ENCODE measurements at places on chromosomes 7 and 10. TPM values are rescaled to one million over a fixed set of nuclear protein-coding genes. Genes with fewer than 3 reads are reported as not detected.

- no peak for DNase-seq
Observed at GRCh38 chr10:44780426-44780825, 130.7 kb upstream of the TMEM72 start.

DNA sequence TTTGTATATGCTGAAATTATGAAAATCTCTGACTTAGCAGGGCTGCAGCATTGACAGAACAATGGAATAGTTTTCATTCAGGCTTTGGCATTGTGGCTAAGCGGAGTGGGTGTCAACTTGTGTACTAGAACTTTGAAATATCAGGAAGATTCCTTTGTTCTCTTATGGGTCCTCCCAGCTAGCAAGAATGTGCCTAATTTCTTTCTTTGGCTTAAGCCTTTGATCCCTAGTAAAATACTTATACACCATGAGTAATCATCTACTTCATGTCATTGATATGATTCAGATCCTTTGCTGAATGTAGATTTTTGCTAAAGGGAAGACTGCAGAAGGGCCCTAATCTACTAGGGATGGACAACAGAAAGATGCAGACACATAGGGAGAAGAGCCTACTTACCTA is 6.2 kb downstream of the AVL9 start:
- peak; percentile 75 for DNase-seq

DNA sequence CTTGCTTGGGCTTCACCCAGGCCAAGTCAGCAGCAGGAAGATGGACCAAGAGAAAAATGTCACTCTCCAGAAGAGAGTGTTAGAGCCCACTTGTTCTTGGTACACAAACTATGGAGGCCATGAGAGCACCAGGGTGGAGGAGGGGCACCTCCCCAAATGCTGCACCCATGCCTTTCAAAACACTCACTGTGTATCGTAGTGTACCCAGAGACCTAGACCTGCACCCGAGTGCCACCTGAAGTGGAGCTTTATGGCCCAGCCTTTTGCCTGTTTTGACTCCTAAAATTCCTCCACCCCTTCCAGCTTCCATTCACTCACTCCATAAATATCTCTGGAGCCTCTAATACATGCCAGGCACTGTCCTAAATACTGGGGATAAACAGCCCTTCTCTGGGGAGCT is 5.0 kb downstream of the SFTPD start:
- DNase-seq: no peak

- no peak for DNase-seq
Observed at GRCh38 chr7:121097577-121097976, 109.1 kb downstream of the CPED1 start.

DNA sequence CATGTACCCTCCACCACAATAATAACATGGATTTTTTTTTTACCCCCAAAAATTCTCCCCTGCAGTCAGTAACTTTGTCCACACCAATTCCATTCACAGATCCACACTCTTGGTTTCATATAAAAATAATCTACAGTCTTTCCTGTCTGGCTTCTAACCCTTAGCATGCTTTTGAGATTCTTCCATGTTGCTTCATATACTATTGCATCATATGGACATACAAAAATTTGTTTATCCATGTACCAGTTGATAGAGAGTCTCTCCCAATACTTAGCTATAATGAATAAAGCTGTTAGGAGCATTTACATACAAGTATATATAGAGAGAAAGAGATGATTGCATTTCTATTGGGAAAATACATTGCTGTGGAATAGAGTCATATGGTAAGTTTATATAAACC is 575.0 kb downstream of the XPNPEP1 start:
- DNase-seq: no peak

- DNase-seq: peak; percentile 91
Observed at GRCh38 chr7:80719261-80719660, 80.8 kb downstream of the CD36 start.

DNA sequence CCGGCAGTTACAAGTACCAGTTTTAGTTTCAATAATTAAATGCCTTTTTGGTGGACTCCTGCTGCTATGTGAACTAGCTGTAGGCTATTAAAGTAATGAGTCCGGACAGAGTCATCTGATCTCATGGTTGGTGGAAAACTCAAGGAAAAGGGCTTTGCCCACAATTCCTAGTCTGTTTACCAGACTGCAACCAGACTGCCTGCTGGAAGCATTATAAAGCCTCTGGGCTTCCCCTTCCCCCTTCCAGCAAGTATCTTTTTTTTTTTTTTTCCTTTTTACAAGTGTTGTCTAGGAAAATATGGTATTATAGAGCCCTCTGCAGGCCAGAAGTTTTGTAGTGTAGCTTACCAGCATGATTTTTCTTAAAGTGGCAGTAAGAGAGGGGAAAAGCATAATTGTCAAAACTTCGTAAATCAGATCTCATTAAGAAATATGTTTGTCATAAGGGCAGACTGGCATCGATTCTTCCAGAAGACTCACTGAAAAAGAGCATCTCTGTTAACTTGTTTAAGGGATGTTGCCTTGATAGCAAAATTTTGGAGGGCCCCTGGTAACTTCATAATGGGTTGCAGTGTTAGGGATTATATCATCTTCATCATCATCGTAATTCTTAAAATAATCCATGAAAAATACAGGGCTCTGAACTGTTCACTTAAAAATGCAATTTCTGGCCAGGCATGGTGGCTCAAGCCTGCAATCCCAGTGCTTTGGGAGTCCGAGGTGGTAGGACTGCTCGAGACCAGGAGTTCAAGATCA is 181.3 kb downstream of the TAX1BP1 start:
- peak; percentile 55 for DNase-seq

DNA sequence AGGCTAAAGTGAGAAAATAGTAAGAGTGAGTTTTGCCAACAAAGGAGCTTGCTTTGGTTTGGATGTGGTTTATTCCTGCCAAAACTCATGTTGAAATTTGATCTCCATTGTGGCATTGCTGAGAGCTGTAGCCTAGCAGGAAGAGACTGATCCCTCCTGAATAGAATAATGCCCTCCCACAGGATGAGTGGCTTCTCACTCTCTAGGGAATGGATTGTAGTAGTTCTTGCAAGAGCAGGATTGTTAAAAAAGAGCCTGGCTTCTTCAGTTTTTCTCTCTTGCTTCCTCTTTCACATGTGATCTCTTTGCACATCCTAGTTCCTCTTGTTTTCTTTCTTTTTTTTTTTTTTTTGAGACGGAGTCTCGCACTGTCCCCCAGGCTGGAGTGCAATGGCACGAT is 34.4 kb downstream of the ASAH2 start:
- DNase-seq: peak; percentile 18

- no peak for DNase-seq
Observed at GRCh38 chr7:11239316-11239715, 265.6 kb downstream of the PHF14 start.

GRCh38 chr7:52586704-52587103 is 448.7 kb upstream of the POM121L12 start:
- DNase-seq: no peak

DNA sequence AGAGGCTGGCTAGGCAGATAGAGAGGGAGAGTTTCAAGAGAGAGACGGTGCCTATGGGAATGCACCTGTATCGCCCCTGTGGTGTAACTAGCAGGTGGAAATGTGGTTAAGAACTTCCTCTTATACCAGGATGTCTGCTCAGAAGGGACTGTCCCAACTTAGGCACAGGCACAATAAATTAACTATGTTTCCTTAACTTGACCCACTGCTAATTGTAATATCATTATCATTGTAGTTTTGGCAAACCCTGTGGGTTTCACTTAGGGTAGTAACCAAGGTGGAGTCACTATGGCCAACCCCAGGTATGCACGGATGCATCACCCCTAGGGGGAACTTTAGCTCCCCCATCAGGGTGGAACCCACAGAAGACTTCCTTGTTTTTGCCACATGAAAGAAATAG is 455.7 kb downstream of the DGKB start:
- no peak for DNase-seq

DNA sequence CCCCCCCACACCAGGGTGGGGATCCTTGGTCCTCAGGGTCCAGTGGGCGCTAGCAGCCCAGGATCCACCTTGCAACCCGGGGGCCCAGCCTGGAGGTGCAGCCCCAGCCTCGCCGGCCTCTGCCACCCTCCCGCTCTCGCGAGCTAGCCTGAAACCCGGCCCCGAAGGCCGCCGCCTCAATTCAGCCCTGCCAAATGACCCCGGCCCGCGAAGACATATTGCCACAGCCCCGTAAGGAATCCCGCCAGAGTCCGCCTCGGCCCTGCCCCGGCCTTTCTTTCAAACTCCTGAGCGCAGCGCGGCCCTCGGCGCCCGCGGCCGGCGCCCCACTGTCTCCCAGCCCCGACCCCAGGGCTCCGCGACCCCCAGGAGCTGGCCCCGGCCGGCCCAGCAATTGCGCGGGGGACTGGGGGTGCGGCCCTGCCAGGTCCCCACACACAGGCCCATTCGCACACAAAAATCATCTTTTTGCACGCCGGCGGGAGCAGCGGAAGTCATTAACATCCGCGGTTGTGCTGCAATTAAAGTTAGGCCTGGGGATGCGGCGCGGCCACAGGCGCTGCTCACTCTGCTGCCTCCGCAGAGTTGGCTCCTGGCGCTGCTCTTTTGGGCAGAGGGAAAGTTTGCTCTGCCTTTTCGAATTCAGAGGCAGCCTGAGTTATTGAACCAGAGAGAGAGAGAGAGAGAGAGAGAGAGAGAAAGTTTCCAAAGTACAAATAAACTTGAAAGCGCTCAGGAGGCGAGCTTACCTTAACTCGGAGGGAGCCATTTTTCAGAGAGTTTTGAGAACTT is 4.0 kb downstream of the HOXA5 start:
- peak; percentile 16 for DNase-seq

DNA sequence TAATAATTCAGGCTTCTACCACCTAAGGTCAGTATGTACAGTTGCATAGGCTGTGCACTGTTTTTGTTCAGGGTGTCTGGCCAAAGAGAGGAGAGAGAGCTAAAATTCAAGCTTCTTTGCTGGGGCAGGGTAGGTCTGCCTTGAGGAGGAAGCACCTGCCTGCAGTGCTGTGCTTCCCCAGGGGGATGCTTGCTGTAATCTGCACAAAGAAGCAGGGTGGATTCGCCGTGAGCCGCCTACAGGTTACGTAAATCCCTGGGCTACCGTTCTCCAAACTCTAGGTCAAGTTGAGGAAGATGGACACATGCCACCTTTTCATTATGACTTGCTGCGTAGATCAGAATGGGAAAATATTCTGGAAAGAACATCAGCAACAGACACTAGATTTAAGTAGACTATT is 543.3 kb downstream of the TNS3 start:
- DNase-seq: no peak

DNA sequence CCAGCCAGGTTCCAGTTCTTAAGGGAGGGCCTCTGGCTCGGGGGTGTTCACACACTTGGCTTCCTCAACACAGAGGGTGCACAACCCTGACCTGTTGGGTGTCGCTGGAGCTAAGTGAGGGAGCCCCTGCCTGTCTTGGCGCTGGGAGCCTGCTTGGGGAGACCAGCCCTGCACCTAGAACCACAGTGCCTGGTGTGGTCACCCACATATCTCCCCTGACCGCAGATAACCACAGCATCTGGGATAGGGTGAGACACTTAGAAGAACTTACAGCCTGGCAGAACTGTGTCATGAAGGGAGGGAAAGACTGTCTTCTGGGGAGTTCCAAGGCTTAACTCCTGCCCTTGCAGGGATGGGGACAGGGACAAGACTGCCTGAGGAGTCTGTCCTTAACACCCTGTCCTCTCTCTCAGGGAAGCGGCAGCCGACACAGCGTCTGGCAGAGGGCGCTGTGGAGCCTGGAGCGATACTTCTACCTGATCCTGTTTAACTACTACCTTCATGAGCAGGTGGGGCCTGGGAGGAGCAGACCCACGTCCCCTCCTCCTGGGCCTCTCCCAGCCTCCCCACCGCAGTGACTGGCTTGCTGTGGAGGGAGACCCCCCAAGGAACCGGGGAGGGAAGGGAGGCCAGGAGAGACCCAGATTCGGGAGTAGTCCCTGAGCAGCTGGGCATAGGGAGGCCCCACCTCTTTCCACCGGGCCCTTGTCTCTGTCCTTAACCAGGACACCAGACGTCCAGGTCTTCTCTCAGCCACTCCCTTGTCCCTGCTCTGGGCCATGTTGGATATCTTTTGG is 59.0 kb downstream of the PALD1 start:
- DNase-seq: no peak

GRCh38 chr7:155344270-155344617 is 46.6 kb downstream of the INSIG1 start:
- no peak for DNase-seq

- peak; percentile 91 for DNase-seq
Observed at GRCh38 chr10:4677296-4678021, 148.5 kb upstream of the AKR1E2 start.

- DNase-seq: peak; percentile 14
Observed at GRCh38 chr10:48605786-48606529, 1.1 kb upstream of the ARHGAP22 start.

DNA sequence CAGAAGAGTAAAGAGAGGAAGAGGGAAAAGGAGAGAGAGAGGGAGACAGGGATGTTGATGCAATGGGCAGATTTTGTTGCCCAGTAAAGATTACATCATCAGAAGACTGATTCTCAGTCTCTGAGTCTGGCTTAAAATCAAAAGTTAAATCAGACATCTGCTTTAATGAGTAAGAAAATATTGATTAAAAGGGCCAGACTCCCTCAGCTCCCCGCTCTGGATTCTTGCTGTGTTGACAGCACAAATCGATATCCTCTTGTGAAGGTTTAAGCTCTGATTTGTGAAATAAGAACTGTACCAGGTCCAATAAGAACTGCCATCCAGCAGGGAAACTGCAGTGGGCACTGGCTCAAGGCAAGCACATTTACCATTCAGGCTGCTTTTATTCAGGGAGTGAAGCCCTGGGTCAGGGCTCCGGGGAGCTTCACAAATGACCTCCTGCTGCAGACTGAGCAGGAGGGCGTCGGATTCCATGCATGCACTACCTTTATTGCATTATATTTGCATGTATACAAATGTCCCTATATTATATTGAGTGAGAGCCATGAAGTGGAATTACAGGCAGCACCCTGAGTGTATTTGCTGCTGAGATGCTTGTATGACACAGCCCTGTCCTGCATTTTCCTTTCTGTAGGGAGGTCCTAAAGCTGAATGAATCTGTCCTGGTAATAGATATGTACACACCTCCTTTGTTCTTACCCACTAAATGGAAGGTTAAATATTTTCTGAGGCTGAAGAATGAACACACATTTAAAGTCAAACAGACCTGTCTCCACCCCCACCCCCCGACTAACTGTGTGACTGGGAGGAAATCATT is 401.5 kb downstream of the REEP3 start:
- DNase-seq: no peak

The ADIRF gene
- total RNA-seq: 107 TPM

The WASL gene
- 35.7 TPM for total RNA-seq

The STOX1 gene
- total RNA-seq: 0.17 TPM

The ZNF786 gene
- 5.5 TPM for total RNA-seq

The LRGUK gene
- total RNA-seq: 0.17 TPM

The SPAM1 gene
- not detected for total RNA-seq

The PON1 gene
- total RNA-seq: not detected

The NAPEPLD gene
- total RNA-seq: 4.7 TPM

The DDC gene
- not detected for total RNA-seq
